ENCODE measurements at places on chromosomes 16 and 17.

DNA sequence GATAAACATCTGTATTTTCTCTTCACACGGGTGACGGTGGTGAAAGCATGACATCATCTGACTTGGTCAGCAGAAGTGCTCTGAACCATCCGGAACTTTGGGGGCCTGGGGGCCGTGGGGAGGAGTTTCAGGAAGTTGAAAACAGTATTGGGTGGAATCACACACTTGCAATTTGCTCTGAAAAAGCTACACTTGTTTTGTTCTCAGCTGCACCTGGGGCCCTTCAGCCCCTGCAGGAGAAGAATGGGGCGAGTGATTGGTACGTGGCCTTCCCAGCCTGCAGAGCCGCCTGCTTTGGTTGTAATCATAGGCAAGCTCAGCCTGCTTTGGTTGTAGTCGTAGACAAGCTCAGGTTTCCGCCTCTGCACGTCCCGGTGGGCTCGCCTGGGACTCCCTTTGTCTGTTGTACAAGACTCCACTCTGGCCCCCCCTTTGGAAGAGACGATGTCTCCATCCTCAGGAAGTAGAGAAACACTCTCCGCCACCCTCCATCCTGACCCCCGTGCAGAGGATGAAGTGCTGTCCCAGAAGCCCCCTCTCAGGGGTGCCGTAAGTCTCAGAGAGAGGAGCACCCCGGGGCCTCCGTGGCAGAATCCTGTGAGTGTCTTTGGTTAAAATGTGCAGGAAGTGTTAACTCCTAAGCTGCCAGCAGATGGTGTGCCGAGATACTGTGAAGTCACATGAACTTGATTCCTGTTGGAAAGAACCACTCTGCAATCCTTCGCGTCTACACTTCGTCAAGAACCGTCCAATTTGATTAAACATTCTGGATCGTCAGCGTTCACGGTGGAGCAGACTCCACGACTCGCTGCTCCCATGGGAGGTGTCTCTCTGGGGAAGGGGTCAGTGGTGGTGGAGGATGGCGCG, 5.4 kb downstream of the BANP start:
- peak; percentile 78 for DNase-seq

DNA sequence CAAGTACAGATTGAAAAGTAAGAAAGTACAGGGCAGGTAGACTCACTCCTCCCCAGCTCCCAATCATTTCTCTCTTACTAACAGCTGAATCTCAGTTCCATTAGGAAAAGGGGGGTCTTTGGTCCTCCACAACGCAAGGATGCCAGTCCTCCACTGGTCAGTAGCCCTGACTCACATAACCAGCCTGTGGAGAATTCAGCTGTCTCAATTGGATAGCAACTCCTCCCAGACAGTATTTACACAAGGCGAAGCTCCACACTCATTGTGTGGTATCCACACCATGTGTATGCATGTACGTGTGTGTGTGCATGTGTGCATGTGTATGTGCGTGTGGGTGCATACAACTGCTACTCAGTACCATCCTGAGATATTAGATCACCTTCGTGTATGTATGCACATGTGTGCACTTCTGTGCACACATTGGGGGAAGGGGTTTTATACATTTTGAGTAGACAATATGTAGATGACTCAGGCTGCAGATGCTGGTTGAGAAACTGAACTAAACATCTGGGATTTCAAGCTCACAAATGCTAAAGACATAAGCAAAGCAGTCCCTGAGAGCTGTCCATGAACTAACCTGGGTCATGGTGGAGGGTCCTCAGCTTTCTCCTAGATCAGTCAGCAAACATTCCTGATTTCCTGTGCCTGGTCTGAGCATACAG, 240.1 kb downstream of the SLC39A11 start:
- DNase-seq: no peak

DNA sequence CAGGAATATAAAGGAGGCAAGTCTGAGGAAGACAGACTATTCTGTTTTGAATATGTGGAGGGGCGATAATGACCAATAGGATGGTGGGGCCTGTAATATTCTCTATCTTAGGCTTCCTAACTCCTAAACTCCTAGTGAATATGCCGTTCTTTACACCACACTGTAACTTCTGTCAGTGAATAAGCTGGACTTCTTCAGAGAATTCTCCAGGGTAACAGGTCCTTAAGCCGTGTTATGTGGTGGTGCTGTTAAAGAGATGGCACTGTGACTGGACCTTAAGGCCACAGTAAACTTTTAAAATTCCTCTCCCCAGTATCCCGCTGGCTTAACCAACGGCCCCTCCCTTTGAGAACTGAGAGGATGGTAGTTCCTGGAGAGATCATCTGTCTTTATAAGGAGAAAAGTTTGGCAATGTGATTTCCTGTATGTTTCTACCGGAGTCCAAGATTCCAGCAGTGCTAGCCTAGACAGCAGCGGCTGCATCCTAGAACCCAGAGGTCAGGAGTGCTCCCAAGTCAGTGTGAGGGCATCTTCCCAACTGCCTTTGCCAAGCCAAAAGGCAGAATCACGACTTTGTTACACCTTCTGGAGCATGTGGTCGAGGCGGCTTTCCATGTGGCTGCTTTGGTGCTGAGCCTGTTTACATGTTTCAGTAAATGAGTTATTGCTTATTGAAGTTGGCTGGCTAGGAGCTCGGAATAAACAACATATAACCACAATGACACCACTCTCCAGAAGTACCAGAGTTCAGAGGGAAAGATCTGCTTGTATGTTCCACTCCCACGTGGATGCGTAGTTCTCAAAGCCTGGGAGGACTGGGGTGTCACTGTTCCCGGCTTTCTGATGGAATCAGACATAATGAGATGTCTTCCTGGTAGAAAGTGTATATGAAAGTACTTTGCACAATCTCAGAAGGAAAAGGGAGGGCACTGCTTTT, 41.0 kb downstream of the TUBD1 start:
- peak; percentile 75 for DNase-seq

DNA sequence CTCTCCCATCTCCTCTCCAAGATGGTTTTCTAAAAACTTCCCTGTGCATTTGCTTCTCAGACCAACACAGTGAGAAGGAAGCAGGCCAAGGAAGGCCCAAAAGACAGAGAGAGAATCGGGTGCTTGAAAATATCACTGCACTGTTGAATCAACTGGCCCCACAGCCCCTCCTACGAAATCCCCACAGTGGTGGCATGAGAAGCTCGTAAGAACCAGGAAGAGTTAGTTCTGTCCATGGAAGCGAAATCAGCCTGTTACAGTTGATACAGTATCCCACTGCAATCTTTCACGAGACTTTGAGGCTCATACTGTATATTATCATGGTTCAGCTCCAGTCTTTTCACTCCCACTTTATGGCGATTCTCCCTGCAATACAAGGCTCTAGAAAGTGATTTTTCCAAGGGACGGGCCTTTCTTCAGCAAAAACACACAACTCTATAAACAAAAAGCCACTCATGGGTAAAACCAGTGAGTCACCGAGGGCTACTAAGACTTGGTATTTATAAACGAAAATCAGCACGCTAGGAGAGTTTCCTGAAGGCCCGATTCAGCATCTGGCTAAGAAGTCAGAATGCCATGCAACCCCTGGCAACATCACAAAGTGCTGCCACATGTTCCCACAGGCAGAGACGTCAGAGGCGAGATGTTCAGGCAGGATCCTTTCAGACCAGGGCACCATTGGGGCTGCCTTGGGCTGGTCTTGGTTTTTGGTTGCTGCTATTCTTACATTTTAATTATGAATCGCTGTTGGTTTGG, 185.7 kb downstream of the IRX5 start:
- DNase-seq: no peak

- no peak for DNase-seq
These were observed 3.0 kb downstream of the PAQR4 start for GRCh38 chr16:2971985-2972784.

DNA sequence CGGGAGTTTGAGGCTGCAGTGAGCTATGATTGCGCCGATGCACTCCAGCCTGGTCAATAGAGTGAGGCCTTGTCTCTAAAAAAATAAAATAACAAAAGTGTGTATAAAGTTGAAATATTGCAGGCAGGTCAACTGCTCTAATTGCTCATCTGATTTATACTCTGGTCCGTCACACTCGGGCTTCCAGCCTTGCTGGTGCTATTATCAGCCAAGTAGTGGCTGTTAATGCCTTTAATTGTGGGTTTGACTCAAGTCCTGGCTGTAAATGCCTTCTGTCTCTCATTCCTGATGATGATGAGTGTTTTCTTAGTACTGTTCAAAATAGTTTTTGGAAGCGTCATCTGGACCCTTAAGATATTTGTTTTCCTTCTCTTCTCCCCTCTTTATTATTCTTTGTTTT, 18.4 kb downstream of the SYT17 start:
- no peak for DNase-seq

- DNase-seq: no peak
These were observed 17.2 kb upstream of the TBX21 start for GRCh38 chr17:47715669-47716325.

DNA sequence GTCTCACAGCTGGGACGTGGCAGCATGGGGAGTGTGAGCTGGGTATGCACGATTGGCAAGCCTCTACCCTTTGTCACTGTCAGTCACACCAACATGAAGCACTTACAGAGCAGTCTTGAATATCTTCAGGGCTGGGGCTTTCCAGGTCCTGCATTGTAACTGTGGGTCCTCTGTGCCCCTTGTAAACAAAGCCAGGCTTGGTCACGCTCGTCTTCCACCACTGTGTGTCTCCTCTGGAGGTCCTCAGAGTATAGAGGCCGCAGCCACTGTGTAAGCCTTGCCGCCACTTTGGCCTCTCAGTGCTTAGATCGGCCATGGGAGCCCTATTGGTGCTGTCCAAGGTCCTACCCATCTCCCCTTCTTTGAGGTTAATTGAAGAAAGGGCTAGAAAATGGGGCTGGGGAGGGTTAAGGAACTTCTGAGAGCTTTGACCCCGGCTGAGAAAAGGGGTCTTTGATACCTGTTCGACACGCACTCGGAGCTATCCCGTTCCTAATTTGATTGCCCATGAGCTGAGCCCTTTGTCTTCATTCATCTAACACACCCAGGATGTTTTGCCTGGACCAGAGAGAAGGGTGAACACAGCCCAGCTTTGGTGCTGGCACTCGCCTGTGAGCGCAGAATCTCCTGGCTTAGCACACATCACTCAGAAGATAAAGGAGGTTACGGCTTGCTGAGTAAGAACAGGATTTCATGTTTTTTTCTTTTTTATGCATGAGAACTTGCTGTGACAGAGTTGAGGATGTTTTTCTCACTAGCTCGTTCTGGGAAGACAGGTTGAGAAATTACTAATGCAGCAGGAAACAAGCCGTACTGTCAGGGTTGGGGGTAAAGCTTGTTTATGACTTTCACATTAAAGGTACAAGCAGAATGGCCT, 267.9 kb downstream of the CPPED1 start:
- DNase-seq: no peak

GRCh38 chr16:72853575-72854266, 194.2 kb downstream of the ZFHX3 start:
- DNase-seq: no peak

- no peak for DNase-seq
These were observed 10.5 kb upstream of the QRICH2 start for GRCh38 chr17:76318586-76318985.

GRCh38 chr17:79090443-79091225, 16.0 kb downstream of the ENGASE start:
- DNase-seq: no peak
